ENCODE measurements at places on chromosomes 1 and 21.

DNA sequence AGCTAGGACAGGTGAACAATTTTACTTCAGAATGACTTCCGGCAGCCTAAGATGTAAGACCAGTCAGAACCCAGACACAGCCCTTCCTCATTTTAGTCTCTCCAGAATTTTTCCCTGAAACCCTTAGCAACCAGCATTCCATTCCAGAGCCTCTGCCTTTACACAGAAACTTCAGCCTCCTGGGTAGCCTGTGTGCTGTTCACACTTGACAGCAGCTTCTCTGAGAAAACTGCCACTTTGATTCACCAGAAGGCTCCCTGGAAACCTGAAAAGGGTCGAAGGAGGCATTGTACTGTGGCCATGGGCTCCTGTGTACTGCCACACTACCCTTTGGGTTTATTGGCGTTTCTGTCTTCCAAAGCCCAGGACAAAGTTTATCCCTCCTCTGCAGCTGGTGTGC is 17.4 kb downstream of the HYI start:
- DNase-seq = no peak

GRCh38 chr1:150410582-150411101 is 46.7 kb downstream of the RPRD2 start:
- no peak for DNase-seq

- no peak for DNase-seq
These were observed 415.5 kb downstream of the RPS6KC1 start for GRCh38 chr1:213466541-213466940.

GRCh38 chr1:38293567-38293966 is 247.0 kb upstream of the POU3F1 start:
- no peak for DNase-seq

DNA sequence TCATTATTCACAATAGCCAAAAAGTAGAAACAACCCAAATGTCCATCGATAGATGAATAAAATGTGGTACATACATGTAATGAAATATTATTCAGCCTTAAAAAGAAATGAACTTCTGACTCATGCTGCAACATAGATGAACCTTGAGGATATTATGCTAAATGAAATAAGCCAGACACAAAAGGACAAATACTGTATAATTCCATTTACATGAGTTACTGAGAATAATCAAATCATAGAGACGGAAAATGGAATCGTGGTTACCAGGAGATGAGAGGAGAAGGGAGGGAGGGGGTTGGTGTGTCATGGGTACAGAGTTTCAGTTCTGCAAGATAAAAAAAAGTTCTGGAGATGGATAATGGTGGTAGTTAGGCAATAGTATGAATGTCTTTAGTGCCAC is 184.1 kb downstream of the PSMG1 start:
- no peak for DNase-seq

GRCh38 chr1:21494196-21494595 is 15.0 kb upstream of the ALPL start:
- DNase-seq = no peak

DNA sequence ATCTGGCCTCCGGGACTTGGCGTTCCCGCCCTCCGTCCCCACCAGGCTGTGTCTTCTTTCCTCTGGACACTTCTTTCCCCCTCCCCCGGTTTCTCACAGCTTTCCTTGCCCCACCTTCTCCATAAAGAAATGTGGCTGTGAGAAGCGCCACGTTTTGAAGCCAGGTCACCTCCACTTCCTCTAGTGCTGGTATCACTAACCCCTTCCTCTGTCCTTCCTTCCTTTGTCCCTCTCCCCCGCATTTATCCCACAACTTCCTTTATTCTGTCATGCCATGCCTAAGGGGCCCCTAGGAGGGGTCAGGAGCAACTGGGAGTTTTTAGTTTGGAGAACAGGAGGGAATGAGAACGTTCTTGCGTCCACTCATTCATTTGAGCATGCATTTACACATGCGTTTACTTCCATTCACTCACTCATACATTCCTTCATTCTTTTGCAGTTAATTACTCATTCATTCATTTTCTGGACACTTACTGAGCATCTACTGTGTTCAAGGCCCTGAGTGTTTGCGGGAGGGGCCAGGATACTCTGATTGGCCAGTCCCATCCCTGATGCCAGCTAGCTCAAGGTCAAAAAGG is 5.0 kb upstream of the ACOT11 start:
- DNase-seq = no peak

GRCh38 chr1:180241716-180242544 is 11.9 kb downstream of the LHX4 start:
- no peak for DNase-seq

DNA sequence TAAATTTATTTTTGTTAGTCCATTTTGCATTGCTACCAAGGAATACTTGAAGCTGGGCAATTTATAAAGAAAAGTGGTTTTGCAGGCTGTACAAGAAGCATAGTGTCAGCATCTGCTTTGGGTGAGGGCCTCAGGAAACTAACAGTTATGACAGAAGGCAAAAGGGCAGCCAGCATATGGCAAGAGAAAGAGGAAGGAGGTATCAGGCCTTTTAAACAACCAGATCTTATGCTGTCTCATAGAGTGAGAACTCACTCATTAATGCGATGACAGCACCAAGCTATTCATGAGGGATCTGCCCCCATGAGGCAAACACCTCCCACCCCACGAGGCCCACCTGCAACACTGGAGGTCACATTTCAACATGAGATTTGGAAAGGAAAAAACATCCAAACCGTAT is 898.4 kb downstream of the KCNT2 start:
- DNase-seq = no peak

- no peak for DNase-seq
These were observed 809.2 kb downstream of the USP25 start for GRCh38 chr21:16538936-16539440.

- no peak for DNase-seq
These were observed 846 bp upstream of the PER3 start for GRCh38 chr1:7783178-7783711.

GRCh38 chr1:234718496-234719453 is 108.8 kb upstream of the IRF2BP2 start:
- DNase-seq = no peak

GRCh38 chr1:99766378-99766800 is at the start of gene FRRS1:
FRRS1 (minus strand) TSS chr1:99766635; CDS start chr1:99748768, 17,867 bp downstream.
- peak; percentile 73 for DNase-seq

- no peak for DNase-seq
These were observed 128.4 kb downstream of the TGFB2 start for GRCh38 chr1:218473522-218473921.

DNA sequence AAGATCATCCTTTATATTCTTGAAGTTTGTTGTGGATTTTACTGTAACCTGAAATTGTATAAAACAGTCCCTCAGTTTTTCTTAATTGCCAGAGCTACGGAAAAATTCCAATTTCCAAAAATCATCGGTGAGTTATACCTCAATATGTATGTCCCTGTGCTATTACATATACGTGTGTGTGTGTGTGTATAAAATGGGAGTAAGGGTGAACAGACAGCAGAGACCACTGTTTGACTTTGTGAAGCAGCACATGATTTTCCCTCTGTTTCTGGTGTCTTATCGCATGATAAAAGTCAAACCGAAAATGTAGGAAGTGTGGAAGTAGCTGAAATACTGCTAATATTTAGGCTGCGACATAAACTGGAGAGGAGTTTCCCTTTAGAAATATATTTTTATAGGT is 1.2 kb downstream of the OR2T1 start:
- DNase-seq = no peak

GRCh38 chr1:172354291-172355274 is 65.9 kb upstream of the C1orf105 start:
- DNase-seq = no peak

DNA sequence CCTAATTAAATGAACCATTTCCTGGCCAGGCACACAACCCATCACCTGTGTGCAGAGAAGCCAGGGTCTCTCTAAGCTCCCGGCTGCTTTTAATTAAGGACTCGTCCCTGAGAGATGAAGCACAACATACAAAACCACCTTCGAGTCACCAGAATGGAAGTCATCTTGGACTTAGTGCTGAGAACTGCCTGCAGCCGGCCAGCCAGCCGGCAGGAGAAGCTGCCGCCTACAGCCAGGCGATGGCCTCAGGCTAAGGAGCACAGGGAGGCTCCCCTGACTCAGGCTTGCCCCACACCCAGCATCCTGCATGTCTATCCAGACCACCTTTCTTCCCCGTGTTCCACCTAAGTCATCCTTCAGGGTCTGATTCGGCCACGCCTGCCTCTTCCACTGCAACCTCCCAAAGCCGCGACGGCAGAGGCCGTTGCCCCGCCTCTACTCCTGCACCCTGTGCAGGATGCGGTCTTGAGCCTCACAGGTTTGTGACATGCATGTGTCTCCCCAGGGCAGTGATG is 83.6 kb downstream of the SLC66A1 start:
- no peak for DNase-seq

DNA sequence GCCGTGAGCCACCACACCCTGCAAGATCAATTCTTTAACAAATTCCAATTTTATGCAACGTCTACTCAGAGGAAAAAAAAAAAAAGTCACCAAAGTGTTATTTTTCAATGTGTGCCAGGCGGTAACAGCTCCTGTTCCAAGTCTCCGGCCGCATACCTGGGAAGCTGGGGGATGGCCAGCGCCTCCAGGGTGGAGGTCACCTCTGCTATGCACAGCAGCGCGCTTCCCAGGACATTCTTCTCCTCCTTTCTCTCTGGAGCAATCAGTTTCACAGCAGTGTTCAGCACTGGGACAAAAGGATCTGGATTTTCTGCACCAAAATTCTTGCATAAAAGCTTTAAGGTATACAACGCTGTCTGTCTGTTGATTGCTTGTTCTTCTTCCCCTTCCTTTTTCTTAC is 34.3 kb downstream of the LGALS8 start:
- DNase-seq = no peak

- DNase-seq = no peak
These were observed 38.9 kb downstream of the LEPR start for GRCh38 chr1:65459397-65459768.

GRCh38 chr1:221994274-221994698 is 252.4 kb upstream of the DUSP10 start:
- DNase-seq = no peak

DNA sequence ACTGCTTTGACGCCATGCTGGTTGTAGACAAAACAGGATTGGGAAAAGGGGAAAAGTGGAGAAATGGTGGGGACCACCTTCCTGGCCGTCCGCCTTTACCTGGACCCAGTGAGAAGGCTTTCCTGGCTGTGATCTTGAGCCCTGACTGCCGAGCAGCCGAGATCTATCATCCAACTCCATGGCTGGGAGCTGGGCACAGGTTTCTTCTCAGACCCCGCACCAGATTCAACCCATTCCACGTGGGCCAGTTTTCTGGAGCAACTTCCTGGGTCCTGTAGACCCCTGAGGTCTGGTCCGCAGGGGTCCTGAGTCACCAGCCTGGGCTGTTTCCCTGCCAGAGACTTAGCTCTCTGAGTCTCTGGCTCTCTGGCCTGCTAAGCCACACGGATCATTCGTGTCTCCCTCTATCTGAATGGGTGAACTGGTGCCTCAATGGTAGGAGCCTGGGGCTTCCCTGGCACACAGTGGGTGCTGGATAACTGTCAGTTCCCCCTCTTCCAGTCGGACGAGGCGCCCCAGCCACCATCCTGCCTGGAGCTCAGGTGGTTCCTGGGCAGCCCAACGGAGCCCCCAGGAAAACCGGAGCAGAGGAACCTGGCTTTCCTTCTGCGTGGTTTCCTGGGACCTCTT is 4.5 kb upstream of the NPHP4 start:
- no peak for DNase-seq

- no peak for DNase-seq
These were observed 14.4 kb downstream of the CD55 start for GRCh38 chr1:207335695-207336363.

DNA sequence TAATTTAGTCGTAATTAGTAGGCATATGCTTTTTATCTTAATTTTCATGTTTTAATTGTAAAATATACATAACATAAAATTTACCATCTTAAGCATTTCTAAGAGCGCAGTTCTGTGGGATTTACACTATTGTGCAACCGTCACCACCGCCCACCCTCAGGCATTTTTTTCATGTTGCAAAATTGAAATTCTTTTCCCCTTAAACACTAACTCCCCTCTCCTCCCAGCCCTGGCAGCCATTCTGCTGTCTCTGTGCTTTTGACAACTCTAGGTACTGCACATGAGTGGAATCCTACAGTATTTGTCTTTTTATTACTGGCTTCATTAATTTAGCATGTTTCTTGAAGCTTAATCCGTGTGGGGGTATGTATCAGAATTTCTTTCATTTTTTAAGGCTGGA is 7.8 kb downstream of the PIK3CD start:
- DNase-seq = no peak

- DNase-seq = no peak
These were observed 4.8 kb upstream of the GJC2 start for GRCh38 chr1:228144993-228145343.

GRCh38 chr1:241918879-241919278 is 38.7 kb upstream of the BECN2 start:
- no peak for DNase-seq

DNA sequence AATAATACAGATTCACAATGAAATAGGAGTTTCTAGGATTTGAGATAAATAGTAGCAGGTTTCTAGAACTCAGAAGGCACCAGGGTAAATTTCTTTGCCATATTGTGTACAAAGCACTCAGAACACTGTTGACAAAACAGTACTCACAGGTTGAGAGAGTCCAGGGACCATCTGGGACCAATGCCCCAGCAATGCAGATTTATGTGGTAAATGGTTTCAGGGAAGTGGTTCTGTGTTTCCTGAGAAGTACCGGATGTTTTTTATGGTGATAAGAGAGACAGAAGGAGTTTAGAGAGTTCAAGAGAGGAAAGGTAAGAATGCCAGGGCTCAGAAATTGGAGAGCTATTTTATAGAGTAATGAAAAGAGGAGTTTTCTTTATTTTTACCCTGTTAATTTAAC is 29.6 kb upstream of the DIPK1A start:
- no peak for DNase-seq

DNA sequence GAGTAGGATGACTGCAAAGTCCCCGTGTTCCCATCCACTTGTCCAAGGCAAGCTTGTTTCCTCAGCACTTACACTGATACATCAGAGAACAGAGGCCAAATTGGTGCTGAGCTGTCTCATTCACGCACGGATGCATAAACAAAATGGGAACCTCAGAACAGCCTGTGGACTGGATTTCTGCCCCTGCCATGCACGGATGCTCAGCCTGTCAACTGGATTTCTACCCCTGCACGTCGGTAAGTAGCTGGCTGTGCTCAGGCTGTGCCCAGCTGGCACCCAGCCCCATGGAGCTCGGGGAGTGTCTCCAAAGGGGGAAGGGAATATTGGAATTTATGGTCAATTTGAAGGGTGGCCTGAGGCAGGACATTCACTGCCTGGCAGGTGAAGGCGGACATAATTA is 40.8 kb upstream of the TMPRSS2 start:
- no peak for DNase-seq

DNA sequence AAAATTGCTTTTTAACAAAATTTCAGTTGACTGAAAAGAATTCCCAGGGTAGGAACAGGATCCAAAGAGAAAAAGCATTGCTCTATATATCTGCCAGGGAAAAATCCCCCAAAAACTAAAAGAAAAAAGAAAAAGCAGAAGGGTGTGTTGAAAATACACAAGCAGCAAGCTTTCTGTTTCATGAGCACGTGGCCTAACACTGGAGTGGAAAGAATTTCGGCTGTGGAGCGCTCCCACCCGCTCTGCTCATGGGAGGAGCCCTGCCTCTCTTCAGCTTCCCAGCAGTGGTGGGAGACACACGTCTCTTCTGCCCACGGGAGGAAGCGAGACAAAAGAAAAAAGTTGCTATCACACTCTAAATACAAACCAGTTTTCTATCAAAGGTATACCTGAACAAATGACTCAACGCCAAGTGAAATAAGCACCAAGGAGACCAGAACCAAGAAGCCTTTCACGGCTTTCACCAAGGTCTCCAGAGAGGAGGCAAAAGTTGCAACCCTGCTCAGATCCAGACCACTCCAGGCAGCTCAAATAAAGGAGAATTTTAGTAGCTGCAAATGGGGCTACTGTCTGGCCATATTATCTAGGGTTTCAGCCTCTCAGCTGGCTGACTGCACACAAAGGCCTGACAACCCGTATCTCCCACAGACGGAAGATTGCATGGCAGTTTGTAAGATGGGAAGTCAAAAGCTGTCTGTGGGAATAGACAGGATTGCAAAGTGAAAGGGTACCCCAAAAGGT is 29.5 kb upstream of the ZNF496 start:
- no peak for DNase-seq
